ENCODE measurements at places on chromosomes 6 and 20.

DNA sequence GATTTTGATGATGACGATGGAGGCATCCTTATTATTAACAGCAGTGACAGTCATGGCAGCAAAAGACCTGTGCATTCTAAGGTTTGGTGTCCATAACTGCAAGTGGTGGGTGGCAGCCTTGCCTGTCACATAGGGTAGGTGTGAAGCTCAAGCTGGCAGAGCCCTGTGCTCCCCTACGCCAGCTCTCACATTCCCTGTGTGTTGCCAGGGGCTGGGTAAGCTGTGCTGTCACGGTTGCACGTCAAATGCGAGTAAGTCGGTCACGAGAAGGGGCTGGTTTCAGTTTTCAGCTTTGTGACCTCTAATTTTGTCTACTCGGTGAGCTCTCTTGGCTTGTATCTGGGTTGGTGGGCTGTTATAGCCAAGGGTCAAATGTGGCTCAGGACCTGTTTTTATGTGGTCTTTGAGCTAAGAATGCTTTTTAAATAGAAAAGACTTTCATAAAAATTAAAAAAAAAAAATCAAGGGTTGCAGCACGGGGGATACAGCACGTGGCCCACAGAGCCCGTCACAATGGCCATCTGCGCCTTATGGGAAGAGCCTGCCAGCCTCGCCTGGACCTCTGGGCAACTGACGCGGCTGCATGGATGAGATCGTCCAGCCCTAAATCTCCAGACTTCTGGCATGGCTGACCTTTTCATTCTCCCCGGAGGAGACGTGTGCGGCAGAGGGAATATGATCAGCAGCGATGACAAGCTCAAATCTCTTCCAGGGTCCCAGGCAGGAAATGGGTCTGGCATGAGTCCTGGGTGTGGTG is 148.5 kb downstream of the PHACTR3 start:
- DNase-seq = no peak

DNA sequence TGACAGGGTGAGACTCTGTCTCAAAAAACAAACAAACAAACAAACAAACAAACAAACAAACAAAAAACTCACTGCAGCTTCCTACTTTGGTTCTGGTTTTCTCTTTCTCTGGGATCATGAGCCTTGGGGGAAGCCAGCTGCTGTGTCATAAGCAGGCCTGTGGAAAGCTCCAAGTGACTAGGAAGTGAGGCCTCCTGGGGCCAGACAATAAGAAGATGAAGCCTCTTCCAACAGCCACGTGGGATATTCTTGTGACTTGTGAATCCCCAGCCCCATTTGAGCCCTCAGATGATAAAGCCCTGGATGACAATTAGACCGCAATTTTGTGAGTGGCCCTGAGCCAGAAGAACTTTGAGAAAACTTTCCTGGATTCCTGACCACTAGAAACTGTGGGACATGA is 11.4 kb downstream of the HLA-A start:
- DNase-seq = no peak

GRCh38 chr20:58459058-58459750 is 56.0 kb downstream of the APCDD1L start:
- no peak for DNase-seq

DNA sequence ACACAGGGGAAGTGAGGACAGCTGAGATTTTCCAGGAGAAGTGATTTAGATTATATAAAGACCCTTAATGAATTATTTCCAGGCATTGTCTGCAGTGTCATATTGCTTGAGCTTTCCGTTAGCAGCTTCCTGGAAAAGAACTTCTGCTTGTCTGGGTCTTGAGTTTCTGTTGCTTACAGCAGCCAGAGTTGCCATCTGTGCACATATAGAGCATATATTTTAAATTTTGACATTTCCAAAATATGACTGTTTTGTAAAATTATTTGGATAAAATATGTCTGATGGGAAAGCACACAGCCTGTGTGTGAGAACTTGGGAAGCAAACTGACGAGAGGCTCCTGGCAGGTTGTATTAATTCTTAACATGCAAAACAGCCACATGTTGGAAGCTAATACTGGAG is 21.0 kb upstream of the NKX2-2 start:
- no peak for DNase-seq

- peak; percentile 39 for DNase-seq
Measured at GRCh38 chr20:64083804-64084684, at the start of gene LKAAEAR1. Gene LKAAEAR1 (minus strand): TSS chr20:64084398. CDS start chr20:64084219, 179 bp downstream.

DNA sequence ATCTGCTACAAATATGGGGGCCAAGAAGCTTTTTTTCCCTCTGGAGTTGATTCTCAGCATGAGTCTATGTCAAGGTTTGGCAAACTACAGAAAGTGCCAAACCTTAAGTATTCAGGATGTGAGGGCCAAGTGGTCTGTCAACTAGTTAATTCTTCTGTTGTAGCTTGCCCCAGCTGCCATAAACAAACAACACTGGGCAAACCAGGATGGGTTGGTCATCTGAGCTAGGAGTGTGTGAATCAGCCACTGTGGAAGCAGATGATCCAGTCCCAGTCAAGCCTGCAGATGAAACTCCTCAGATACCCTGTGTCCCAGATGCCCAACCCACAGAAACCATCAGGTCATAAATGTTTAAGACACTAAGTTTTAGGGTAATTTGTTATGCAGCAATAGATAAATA is 103.0 kb upstream of the MOCS1 start:
- no peak for DNase-seq

GRCh38 chr20:64265201-64265600 is 9.7 kb downstream of the PCMTD2 start:
- no peak for DNase-seq

DNA sequence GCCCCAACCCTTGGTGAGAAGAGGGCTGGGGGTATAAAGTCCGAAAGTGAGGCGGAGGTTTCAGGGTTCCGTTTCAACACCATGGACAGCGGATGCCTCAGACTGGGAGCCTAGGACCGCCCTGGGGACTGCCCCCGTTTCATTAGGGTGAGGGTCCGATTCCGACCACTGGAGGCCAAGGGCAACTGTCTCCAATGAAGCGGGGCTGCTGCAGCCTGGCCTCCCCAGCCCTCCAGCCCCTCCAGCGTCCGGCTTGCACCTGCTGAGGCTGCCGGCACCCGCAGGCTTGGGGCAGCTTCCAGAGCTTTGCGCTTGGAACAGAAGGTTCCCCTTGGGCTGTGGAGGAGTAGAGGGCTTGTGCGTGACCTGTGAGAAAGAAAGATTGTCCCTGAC is 39.9 kb downstream of the YTHDF1 start:
- DNase-seq = no peak
